ENCODE measurements at places on chromosomes 2 and 18. TPM values are rescaled to one million over a fixed set of nuclear protein-coding genes. Genes with fewer than 3 reads are reported as not detected.

- DNase-seq: no peak
Observed at GRCh38 chr2:223734346-223734745, 103.0 kb downstream of the AP1S3 start.

GRCh38 chr2:143501106-143501676 lies 372.0 kb downstream of the ARHGAP15 start:
- DNase-seq: no peak

DNA sequence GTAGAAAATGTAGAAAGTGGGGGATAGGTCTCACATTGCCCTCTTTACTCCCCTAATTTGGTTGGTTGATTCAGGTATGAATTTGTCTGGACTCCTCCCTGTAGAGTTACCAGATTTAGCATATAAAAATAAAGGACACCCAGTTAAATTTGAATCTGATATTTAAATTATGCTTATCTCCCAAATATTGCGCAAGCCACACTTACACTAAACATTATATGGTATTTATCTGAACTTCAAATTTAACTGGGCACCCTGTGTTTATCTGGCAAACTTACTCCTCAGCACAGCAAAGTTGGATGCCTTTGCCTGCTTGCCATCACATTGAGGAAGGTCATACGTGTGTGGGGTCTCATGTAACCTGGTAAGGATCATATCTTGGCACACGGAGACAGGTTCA lies 882.4 kb upstream of the FAM98A start:
- DNase-seq: no peak

DNA sequence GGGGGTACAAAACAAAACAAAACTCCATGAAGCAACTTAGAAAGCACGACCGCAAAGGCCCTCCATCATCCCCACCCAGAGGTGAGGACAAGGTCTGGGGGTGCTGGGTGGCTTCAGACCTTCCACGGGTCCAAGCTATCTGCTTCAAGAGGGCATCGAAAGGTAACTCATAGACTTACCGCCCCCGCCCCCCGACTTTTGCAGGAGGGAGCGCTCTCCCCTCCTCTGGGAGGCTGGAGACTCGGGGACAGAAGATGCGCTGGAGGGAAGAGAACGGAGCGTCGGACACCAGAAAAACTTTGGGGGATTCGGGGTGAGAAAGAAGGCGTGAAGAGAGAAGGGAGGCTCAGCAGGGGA lies 300 bp upstream of the STON1 start:
- no peak for DNase-seq

Gene DLGAP1
- 0.06 TPM for total RNA-seq

- no peak for DNase-seq
Observed at GRCh38 chr2:26591619-26592505, 49.3 kb downstream of the CIB4 start.

DNA sequence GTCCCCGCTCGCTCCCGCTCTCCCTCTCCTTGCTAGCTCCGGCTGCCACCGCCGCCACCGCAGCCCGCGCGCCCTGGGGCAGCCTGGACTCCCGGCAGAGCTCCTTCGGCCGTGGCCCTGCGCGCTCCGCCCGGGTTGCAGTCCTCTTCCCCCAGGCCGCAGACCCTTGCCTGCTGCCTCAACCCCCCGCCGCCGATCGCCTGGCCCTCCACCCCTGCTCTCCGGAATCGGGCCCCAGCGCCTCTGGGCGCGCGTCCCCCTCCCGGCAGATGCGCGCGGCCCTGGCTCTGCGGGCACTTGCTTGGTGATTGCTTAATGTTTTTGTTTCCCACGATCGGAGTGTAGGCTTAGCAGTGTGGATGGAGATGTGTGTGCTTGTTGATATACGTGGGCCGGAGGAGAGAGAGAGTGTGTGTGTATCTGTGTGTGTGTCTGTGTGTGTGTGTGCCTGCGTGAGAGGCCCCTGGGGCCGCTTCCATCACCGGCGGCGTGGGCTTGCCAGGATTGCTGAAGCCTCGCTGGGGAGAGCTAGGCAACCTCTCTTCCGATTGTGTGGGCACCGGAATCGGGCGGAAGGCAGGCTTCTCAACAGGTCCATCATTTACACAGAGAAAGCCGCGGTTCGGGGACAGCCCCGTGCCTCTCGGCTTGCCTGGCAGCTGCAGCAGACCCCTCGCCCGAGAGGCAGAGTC lies 877 bp downstream of the INHBB start:
- DNase-seq: peak; percentile 17

Data from LHCN-M2 (cell line).